ENCODE measurements at places on chromosomes 1 and 21.

GRCh38 chr1:186627019-186627418 lies 53.2 kb downstream of the PTGS2 start:
- DNase-seq: no peak

GRCh38 chr1:27643600-27644368 lies 8.8 kb upstream of the FGR start:
- DNase-seq: no peak

DNA sequence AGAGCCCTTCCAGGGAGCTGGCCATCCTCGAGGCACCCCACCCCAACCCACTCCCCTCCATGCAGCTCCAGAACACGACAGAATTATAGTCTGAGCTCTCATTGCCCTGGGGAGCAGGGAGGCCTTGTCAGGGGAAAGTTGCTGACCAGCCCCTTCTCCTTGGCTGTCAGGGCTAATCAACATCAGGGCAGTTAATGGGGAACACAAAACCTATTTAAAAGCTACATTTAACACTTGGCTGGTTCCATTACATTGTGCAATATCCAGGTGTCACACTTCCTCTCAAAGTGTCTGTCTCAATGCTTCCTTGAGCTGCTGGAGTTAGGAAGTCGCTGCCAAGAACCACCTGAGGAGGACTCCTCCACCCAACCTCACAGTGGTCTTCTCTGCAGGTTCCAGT lies 111.8 kb upstream of the GRIK3 start:
- DNase-seq: no peak

DNA sequence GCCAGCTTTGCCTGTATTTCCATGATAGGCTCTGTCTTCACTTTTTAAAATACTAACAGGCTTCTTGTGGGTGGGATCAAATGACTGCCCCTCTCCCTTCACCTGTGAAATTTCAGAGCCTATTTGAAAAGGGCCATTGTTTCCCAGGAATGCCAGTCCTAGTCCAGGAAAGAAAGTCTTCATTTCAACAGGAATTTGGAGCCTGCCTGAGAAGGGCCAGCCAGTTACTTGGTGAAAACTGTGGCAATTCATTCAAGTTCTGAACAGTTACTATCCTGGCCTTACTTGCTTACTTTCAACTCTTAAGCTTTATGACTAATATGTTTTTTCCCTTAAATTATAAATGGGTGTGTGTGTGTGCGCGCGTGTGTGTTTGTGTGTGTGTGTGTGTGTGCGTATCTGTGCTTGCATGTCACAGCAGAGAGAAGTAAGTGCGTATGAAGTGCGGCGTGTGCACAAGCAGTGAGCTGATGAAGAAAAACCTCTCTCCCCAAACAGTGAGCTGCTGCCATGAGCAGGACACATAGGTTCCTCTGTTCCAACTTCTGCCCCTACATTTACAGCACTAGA lies 67.5 kb upstream of the RNPC3 start:
- DNase-seq: no peak

Data from NCI-H748 treated with DMSO at 0.1 percent for 48 hours (cell line).